ENCODE measurements at places on chromosomes 11 and 22.
A peak's percentile ranks its signal among the peaks of the same experiment; 100 is the strongest.

- DNase-seq, result no peak
Measured at GRCh38 chr11:14149683-14150082, 187.2 kb downstream of the SPON1 start.

DNA sequence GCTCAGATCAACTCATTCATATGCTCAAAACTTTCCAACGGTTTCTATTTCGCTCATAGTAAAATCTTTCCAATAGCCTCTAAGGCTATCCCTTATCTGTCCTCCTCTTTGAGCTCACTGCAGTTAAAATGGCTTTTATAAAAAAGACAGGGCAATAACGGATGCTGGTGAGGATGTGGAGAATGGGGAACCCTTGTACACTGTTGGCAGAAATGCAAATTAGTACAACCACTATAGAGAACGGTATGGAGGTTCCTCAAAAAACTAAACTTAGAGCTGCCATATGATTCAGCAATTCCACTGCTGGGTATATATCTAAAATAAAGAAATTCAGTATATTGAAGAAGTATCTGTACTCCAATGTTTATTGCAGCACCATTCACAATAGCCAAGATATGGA lies 345.6 kb downstream of the DLG2 start:
- no peak for DNase-seq

DNA sequence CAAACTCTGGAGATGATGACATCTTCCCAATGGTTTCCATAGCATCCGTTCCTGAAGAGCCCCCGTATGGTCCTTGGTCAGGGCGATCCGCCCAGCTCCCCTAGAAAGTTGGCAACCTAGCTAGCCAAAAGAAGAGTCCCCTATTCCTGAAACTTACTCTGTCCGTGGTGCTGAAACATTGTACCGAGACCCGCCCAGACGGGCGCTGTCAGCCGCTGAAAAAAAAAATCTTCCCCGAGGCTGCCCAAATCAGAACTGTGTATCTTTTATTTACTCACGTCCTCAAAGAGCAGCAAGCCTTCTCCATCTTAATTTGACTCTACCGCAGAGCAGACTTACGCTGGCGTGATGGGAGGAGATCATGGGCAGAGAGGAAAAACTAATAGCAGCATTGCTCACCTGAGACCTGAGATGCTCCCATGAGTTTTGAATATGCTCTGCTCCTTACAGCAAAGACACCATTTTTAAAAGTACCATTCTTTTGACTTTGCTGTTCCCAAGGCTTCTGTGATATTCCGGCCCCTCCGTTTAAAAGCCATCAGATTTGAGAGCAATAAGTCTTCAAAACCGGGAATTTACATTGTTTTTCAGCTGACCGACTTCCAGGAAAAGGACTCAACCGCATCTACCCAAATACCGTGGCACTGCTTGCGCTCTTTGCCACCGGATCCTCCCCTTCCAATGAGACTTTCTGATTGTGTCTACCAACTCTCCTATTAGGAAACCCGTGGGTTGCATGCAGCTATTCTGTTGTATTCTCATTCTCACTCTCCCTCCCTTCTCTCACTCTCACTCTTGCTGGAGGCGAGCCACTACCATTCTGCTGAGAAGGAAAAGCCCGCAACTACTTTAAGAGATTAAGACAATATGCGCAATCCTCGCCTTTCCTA lies at the start of gene SLC17A6:
TSS of gene SLC17A6 (plus strand) at position 786 of the 890 bp plus-strand sequence. CDS start 153 bp downstream, outside the sequence.
- DNase-seq, result no peak

DNA sequence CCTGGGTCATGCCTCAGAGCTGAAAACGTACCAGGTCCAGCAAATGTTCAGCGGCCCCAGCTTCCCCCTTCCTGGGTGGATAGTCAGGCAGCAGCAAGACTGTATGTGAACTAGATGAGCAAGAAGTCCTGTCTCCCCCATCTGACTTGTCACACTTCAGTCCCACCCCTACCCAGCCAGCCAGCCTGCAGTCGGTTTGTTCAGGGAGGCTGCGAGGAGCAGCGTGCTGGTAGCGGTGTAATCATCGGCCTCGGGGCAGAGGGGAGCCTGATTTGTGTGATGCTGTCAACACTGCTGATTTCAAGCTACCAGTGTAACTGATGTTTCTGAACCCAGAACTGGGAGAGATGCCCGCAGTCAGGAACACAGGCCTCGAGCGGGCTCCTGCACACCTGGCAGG lies 9.6 kb downstream of the TMEM258 start:
- no peak for DNase-seq

- DNase-seq, result peak; percentile 17
Measured at GRCh38 chr11:131759140-131759539, 388.7 kb downstream of the NTM start.

GRCh38 chr11:1779034-1779805 lies 15.5 kb upstream of the CTSD start:
- no peak for DNase-seq

DNA sequence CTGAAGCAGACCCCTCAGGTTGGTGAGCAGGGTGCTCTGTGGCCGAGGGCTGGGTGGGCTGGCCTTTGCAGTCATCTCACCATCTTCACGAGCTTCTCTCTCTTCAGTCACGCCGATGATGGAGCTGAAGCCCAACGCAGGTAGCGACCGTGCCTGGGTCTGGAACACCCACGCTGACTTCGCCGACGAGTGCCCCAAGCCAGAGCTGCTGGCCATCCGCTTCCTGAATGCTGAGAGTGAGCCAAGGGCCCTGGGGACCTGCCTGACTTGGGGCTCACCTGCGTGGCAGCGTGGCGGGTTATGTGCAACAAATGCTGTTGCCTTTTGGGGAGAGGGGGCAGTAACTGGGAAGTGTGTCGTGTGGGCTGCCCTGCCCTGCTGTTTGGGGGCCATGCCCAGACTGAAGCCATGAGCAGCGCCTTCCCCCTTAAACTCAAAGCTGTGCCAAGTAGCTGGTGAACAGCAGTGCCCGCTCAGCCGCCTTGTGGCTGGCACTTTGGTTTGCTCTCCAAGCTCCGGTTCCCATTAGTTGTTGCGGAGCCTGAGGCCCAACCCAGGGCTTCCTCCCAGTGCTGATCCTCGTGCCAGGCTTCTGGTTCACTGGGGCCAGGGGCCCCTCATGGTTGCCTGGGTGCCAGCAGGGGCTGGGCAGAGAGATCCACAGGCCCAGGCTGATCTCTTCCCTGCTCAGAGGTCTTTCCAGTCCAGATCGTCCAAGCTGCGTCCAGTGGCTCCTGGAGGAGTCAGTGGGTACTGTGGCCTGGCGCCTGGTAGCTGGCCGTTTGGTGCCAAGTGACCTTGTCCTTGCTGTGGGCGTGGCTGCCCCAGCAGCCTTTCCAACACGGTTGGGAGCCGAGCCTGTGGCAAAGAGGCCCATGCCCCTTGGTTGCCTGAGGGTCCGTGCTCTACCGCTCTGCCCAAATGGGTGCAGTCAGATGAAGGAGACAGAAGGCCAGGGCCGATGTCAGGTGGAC lies 6.1 kb upstream of the ZDHHC8 start:
- no peak for DNase-seq

GRCh38 chr11:75896843-75897419 lies 81.9 kb downstream of the UVRAG start:
- DNase-seq, result no peak

- peak; percentile 78 for DNase-seq
Measured at GRCh38 chr11:2298795-2299761, 2.6 kb downstream of the C11orf21 start.

GRCh38 chr22:50117168-50117762 lies 27.5 kb downstream of the MOV10L1 start:
- DNase-seq, result no peak

GRCh38 chr11:125514336-125515101 lies 18.5 kb upstream of the FEZ1 start:
- DNase-seq, result no peak

DNA sequence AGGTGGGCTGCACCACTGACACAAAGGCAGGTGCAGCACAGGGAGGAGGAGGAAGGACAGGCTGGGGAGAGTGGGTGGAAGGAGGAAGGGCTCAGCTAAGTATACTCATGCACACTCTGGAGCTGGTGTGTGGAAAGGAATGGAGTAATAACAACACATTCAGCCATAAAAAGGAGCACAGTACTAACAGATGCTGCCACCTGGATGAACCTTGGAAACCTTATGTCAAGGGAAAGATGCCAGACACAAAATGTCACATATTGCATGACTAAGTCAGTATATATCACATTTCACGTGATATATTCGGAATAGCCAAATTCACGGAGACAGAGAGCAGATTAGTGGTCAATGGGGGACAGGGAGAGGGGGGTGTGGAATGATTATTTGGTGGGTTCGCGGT lies 389.6 kb upstream of the SYN3 start:
- DNase-seq, result no peak

DNA sequence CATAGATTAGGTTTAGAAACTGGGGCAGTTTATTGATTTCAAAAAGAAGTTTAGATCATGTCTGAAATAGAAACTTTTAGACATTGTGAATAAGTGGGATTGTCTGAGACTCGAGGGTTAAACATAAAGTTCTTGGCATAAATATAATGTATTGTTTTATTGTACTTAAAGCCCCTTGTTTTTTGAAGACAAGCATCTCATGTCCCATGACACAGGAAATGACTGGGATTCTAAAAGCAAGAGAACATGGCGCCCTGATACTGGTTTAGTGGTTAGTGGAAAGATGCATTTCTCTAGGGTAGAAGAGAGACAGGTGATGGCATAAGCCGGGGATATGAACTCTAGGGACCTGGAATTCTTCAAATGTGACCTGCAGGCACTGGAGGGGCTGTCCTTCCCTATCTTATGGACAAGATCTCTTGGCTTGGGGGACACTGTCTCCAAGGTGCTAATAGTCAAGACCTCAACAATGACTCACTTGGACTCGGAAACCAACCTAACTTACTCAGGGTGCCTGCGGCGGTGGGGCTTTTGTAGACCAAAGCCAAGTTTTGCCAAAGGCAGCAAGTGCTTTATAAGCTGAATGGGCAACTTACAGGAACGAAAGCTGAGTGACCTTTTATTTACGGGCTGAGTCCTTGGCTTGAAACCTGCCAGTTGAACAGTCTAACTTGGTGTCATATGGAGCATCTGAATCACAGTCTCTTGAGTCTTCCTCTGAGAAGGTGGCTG lies 48.2 kb downstream of the UBASH3B start:
- no peak for DNase-seq

- DNase-seq, result no peak
Measured at GRCh38 chr11:14306481-14306880, 52.5 kb downstream of the RRAS2 start.

- peak; percentile 78 for DNase-seq
Measured at GRCh38 chr22:23053051-23053707, 17.1 kb upstream of the GNAZ start.

GRCh38 chr22:46045459-46046298 lies 68.7 kb upstream of the WNT7B start:
- DNase-seq, result no peak

Measured in esophagus muscularis mucosa (tissue), 4 donors.